ENCODE measurements at places on chromosomes 13 and 19.

DNA sequence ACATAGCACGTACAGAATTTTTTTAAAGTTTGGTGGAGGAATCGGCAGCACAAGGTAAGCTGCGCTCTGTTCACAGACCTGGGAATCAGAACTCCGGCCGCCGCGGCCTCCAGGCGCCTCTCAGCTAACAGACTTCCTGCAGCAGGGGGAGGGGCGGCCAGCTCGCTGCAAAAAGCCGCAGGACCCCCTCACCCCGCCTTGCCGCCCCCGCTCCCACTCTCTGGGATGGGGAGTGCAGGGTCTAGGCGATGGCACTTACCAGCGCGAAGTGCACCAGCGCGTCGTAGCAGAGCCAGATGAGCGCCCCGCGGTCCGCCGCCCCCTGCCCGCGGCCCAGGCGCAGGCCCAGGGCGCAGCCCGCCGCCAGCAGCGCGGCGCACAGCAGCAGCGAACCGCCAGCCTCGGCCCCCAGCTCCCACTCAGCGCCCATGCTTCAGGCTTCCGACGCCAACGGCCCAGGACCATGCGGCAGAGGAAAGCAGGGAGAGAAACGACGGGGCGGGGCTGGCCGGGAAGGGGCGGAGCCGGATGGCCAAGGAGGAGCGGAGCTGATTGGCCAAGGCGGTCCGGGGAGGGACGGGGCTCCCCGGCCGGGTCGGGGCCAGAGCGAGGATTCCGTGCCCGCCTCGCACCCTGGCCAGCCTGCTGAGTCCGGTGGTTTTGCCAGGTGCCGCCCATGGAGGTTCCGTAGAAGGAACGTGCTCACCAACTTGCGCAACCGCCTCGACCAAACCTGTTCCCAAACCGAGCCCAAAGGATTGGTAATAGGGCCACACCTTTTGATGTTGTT is at the start of gene EBPL:
Gene EBPL, minus strand, starts transcription at position 492 of the 790 bp plus-strand sequence. Its CDS starts 62 bp downstream, at position 430.
- DNase-seq = peak; percentile 92

- DNase-seq = no peak
Measured at GRCh38 chr13:42561752-42562467, 12.0 kb upstream of the TNFSF11 start.

- no peak for DNase-seq
Measured at GRCh38 chr19:16262618-16263017, 62.0 kb upstream of the KLF2 start.

- no peak for DNase-seq
Measured at GRCh38 chr13:76597868-76598267, 288.3 kb downstream of the KCTD12 start.

- no peak for DNase-seq
Measured at GRCh38 chr19:4115818-4116385, 8.0 kb downstream of the MAP2K2 start.

- DNase-seq = no peak
Measured at GRCh38 chr13:53200075-53200474, 171.5 kb downstream of the OLFM4 start.

DNA sequence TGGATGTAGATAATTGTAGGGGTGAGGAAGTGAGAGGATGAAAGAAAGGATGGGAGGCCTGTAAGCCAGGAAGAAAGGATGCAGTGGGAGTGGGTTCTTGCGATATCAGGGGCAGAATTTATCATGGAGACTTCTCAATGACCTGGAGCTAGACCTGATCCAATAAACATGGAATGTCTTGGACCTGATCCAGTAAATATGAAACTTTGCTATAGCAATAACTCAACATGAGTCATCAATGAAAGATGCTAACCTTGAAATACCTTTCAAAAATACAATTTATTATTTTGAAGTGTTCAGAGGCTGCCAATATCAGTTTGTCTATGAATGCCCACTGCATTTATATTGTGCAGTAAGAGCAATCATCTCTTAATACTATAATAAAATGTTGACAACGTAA is 279.5 kb downstream of the POU4F1 start:
- no peak for DNase-seq

- DNase-seq = no peak
Measured at GRCh38 chr13:101384929-101385328, 31.4 kb downstream of the NALCN start.

DNA sequence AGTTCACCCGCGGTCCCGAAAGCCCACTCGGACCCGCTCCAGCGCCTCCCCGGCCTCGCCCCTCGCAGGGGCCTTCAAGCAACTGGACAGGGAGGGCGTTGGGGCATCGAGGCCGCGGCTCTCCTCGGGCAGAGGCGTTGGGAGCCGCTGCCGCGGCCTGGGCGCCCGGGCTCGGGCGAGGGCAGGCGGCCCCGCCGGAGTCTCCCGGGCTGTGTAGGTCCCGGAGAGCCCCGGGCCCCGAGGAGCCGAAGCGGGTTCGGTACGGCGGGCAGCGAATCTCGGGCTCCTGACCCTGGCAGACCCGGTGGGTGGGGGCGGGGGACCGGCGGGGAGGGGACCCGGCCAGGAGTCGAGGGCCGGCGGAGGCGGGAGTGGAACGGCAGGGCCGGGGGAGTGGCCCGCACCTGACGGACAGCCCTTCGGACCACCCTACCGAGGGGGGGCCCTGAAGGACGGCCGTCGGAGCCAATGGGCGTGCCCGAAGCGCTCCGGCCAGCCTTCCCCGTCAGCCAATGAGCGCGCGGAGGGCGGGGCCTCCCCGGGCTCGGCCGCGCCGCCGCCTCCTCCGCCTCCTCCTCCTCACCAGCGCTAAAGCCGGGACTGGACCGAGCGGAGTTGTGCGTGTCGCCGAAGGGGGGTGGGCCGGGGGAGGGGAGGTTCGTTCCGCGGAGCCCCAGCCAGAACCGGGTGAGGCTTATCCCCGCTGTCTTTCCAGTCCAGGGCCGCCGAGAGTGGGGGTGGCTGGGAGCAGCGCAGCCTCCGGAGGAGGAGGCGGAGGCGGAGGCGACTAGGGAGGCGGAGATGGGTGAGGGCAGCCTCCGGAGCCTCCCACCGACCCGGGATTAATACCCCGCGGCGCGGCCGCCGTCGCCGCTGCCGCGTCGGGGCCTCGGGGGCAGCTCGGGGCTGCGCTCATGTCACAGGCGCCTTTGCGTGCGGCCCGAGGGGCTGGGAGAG is at the start of gene ZMYM2:
Gene ZMYM2, plus strand, starts transcription at position 573 of the 957 bp plus-strand sequence. CDS start 34,346 bp downstream, outside the sequence.
- peak; percentile 99 for DNase-seq

- no peak for DNase-seq
Measured at GRCh38 chr13:64546371-64546770, 2683.8 kb downstream of the PCDH9 start.

Measured in hindlimb muscle (tissue), 1 donor.